ENCODE measurements at places on chromosomes 3 and 15.

- DNase-seq, result no peak
These were observed 583 bp upstream of the RBSN start for GRCh38 chr3:15099364-15100098.

DNA sequence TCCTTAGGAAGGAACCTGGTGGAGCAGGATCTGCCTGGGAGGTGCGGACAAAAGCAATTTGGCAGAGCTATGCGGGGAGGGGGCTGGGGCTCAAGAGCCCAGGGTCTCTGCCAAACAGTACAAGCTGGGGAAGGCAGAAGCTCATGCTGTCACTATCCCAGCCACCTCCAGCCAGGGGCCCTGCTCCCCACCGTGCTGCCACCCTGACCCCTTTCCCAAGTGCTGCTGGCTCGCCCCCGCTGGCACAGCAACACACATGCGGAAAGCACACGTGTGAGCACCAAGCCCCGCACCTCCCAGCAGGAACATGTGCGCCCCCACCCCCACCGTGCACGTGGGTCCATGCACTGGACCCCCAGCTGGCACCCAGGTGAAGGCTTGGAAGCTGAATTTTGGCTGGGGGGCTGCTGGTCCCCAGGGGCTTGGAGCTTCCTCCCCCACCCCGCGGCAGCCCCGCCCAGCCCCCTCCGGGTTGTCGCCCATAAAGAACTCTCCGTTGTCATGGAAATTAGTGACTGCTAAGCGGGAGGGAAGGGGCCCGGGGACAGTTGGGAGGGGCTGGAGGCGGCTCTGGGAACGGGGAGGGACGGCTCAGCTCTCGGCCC, 742 bp downstream of the CAMKV start:
- peak; percentile 33 for DNase-seq

DNA sequence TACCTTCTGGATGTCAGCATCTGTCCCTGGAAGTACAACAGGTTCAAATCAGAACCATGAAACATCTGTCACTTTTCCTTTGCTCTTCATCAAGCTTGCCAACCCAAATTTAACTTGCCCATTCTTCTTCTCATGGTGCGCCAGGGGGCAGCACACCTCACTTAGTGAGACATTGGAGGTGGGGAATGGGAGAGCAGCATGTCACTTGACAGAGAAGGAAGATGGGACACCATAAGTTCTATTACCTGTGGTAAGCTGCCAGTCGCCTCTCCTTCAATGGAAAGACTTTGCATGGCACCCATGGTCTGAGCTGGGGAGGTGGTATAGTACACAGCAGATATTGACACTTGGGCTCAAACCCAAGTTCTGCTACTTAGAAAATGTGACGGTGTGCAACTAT, 2.9 kb downstream of the SCN5A start:
- peak; percentile 67 for DNase-seq

- no peak for DNase-seq
These were observed 72.6 kb upstream of the CTXND1 start for GRCh38 chr15:80324545-80325080.

GRCh38 chr3:107950417-107950816, 140.4 kb downstream of the CD47 start:
- DNase-seq, result no peak

- no peak for DNase-seq
These were observed 71.0 kb upstream of the ZBED2 start for GRCh38 chr3:111666041-111666735.

DNA sequence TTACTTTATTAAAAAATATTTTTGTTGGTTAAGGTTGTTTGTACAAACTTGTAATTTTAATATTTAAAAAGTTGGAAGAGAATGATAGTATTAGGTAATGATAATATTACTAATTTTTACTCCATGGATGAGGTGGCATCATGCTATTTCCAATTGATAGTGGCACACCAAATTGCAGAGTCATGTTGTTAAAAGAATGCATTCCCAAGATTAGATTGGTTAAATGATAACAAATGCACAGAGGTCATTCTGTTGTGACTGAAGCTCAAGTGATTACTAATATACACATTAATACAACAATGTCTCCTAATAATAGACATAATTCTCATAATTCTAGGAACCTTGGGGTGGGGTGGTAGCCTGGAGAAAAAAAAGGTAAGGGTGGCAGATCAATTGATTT, 73.2 kb upstream of the ZBED2 start:
- DNase-seq, result no peak

DNA sequence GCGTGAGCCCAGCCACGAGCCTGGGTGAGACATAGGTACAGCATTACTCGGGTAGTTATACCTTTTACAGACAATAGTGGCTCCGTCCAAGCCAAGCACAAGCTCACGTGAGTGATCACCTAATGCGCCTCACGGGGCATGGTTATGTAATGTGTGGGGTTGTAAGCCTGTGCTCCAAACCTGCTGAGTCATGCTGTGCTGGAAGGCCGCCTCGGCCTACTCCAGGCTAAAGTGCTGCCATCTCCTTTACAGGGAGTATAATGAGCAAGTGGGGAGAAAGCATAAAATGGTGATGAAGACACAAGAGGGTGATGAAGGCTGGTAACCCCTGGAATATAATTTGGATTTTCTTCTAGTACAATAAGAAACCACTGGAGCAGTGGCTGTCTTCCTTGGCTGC, 175.8 kb upstream of the STT3B start:
- peak; percentile 41 for DNase-seq

- DNase-seq, result no peak
These were observed 55.2 kb upstream of the SSR3 start for GRCh38 chr3:156610154-156610553.

All from NB4 (cell line).